ENCODE measurements at places on chromosomes 5 and 9. TPM values are rescaled to one million over a fixed set of nuclear protein-coding genes. Genes with fewer than 3 reads are reported as not detected.

The FAM221B gene
- not detected for total RNA-seq

The TCF7 gene
- total RNA-seq, result 0.76 TPM

The DIPK1B gene
- not detected for total RNA-seq

The NFIB gene
- total RNA-seq, result 5.2 TPM

The PCDHA8 gene
- total RNA-seq, result 0.39 TPM

The PCDHB14 gene
- 0.22 TPM for total RNA-seq

The ROR2 gene
- 21.6 TPM for total RNA-seq

The AQP7 gene
- not detected for total RNA-seq

The SOWAHA gene
- total RNA-seq, result 13.0 TPM

The SMIM32 gene
- total RNA-seq, result not detected

The EIF4E1B gene
- not detected for total RNA-seq

The PCDHB10 gene
- total RNA-seq, result 0.39 TPM

The TOR1A gene
- total RNA-seq, result 22.8 TPM

The SLC6A18 gene
- total RNA-seq, result not detected

The DNAH5 gene
- 0.39 TPM for total RNA-seq

The AJM1 gene
- total RNA-seq, result 1.2 TPM

The LARP1 gene
- total RNA-seq, result 71.8 TPM

The FOXD4L3 gene
- total RNA-seq, result 0.39 TPM

The DBH gene
- not detected for total RNA-seq

The PCDHGA9 gene
- 5.7 TPM for total RNA-seq

The PCDHA1 gene
- total RNA-seq, result not detected

Measured in placental epithelial cell (primary cell).